ENCODE measurements at places on chromosomes 5 and 9.
A peak's percentile ranks its signal among the peaks of the same experiment; 100 is the strongest.

- DNase-seq: no peak
Observed at GRCh38 chr5:32677023-32677422, 34.1 kb upstream of the NPR3 start.

DNA sequence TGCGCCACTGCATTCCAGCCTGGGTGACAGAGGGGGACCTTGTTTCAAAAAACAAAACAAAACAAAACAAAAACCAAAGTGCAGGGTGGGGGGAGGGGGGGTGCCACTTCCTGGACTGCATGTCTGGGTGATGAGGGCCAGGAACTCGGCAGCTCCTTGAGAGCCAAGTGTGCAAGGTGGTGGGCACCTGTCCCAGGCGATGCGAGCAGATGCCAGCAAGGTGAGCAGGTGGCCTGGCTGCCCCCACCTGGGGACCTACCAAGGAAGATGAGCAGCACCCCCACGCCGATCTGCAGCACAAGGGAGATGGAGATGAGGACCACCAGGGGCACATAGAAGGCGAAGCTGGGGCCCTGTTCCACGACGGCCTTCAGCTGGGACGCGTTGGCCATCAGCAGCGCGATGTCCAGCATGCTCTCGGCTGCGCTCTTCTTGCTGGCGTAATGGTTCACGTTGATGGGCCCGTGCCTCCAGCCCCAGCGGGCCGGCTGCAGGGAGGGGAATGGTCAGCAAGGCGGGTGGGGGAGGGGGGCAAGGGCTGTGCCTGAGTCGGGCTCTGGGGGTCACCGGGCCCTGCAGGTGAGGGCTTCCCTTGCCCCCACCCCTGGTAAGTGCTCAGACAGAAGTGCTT, 7.8 kb downstream of the NINJ1 start:
- no peak for DNase-seq

DNA sequence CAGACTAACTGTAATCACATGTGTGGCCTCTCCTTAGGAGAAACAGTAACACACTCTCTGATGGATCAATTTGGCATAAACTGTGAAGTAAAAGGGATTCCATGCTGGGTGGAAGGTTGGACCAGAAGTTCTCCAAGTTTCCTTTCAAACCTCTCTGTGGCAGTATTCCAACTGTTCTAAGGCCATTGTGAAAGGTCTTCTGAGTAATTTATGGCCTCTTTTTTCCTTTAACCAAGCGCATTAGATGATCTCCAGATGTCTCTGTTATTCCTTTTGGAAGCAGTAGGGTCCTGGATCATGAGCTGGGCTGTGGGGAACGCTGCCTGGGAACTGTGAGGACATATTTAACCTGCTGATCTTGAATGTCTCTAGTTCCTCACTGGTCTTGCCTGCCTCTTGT, 80.6 kb upstream of the IL6ST start:
- no peak for DNase-seq

- DNase-seq: no peak
Observed at GRCh38 chr5:26893078-26893477, 145.3 kb downstream of the CDH9 start.

DNA sequence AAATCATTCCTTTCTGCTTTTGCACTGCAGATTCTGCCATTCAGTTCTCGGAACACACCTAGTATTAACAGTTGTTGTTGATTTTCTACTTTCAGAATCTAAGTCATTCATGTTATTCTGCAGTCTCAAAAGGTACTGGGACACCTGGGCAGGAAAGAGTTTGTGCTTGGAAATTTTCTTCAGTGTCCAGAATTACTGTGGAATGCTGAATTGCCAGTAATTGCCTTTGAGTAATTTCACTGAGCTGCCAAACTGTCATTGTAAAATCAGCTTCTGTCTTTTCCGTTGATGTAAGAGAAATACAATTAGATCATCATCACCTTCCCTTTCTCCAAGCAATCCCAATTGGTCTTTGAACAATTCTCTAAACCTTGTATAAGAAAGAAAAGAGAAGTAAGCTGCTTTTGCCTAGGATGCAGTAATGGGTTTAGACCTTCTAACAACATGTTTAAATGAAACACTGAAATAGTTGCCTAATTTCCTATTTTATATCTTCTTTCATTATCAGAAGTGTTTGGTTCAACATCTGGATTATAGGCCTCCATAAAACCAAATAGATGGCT, 75.7 kb upstream of the TGFBR1 start:
- no peak for DNase-seq

DNA sequence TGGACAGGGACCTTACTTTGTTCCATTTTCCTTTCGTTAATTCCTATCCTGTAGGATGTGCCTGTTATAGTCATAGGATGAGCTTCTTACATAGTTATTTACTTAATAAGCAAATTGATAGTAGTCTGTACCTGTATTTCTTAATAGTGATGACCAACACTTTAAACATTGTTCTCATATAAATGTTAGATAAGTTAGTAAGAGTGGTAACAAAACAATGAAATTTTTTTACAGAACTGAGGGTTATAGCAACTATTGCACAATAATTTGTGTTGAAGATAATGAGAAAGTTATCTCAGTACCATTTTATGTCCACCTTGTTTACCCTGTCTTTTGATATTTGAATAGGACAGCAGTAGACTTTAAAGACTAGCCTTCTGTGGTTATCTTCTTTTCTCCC, 162.9 kb upstream of the ELL2 start:
- DNase-seq: peak; percentile 61

DNA sequence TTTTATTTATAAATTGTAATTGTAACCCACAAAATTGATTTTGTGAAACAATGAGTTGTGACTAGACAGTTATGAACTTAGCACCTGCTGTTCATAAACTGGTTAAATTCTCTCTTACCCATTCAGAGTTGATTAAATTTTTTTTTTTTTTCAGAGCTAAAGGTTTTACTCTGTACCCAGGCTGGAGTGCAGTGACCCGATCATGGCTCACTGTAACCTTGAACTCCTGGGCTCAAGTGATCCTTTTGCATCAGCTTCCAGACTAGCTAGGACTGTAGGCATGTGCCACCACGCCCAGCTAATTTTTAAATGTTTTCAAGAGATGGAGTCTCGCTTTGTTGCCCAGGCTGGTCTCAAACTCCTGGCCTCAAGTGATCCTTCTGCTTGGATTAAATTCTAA, 1.9 kb downstream of the HSD17B4 start:
- DNase-seq: no peak

DNA sequence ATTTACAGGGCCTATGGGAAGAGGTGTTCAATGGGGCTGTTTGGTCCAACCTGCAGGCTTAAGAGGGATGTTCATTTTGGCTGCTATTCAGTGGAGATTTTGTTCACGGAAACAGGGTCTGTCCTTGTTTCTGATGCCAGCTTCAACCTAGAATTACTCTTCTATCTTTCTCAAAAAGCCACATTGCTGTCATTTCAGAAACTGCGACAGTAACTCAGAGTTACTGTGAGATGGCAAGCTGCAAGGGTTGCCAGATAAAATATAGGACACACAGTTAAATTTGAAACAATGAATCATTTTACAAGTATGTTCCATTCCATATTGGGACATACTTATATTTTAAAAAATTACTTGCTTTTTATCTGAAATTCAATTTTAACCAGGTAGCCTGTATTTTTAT, 128.0 kb downstream of the NPR3 start:
- no peak for DNase-seq

DNA sequence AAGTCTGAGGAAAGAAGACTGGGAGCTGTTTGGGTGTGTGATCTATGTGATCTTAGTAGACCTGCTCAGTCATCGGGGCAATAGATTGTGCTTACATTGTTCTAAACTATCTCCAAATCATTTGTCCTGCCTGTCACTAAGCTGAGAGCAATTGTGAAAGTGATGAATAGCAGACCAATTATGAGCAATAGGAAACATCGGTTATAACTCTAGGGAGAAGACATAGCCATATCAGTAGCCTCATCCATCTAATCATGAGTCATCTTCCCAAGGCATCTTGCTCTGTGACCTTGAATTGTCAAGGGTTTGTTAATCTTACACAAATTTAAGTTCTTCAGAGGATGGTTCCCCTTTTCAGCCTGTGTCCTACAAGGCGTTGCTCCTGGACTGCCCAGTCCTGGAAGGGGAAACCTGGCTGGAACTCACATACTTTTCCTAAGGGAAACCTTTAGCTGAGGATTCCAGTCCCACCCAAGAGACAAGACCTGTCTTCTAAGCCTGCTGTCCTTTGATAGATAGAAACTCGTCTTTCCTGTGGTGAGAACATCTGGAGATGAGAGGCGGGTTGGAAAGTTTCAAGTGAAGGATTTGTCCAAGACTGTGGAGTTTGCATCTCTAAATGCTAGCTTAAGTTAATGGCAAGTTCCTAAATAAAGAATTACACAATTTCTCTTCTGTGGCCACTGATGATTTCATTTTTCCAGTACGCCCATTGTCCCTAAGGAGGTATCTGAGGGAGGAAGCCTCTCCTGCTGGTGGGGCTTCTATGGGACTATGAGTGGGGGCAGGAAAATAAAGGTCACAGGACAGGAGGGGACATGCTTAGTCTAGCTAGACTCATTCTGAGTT, 53.9 kb upstream of the TRIM32 start:
- DNase-seq: no peak

DNA sequence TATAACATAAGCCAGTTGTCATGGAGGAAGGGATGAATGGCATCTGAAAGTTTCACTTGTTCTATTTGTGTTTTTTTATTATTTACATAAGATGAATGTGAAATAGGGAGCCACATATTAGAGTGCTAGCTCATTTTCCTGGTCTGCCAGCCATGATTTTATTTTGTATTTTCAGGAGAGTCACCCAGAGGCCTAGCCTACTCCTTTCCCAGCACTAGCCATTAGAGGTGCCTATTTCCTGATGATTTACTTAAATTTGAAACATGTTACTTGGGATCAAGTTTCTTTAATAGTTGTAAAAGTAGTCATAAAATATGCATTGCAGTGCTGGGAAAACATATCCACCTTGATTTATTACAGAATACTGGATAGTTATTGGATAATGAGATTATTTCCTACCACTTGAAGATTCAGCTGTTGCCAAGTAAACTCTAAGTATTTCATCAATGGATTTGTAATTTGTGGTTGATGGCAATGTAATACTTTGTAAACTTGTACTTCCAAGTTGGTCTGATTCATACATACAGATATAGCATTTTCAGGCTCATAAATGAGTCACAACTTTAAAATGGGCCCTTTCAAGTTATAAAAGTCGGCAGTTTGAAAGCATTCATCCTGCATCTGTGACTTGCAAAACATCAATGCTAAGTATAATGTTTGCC, 50.8 kb downstream of the KCNN2 start:
- DNase-seq: peak; percentile 55

- DNase-seq: no peak
Observed at GRCh38 chr9:130768265-130768664, 66.8 kb upstream of the ABL1 start.

DNA sequence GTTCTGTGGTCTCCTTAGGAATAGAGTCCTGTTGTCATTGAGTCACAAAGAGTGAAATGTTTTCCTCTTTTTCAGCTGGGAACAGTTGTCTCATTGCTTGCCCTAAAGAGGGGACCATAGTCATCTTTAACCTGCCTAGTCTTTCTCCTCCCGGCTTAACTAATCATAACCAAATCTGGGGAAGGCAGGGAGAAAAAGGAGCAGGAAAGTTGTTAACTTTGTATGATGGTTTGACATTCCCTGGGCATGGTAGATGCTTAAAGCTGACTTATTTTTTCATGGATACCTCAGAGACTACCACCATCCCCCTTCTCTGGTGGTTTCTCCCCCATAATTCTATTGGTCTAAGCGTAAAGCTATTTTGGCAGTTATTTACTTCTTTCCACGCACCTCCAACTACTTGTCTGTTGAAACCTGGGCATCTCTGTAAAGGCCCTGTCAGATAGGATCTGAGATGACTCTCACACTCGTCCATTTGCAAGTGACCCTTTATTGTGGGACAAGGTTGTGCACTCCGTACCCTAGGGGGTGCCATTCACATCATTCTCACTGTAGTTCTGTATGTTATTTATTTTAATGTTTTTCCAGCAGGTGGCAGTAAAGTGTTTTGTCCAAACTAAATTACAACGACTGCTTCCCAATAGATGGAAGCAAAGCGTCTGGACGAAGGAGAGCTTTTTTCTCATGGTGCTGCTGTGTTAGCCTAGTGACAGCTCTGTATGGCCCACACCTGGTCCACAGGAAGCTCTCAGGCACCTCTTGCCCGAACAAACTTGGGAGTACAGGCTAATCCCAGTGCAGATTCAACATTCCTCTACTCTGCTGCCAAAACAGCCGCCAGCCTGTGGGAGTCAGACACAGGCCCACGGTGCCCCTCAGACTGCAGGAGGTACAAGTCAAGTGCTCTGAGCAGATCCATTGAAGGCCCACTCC, 3.0 kb upstream of the FAM13B start:
- DNase-seq: peak; percentile 82

DNA sequence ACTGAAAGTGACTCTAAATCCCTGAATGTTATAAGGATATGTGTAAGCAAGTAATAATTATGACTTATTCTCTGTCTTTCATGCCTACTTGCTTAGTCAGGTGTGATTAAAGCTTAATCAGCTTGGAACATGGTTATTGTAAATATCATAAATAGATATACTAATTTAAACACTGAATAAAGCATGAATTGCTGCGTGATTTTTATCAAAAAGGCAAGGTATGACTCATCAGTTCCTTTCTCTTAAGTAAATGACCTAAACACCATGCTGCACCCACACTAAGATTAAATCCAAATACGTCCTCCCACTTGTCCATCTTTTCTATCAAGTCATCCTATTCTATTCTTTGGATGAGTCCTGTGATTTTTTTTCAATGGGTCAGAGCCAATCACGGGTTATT, 124.6 kb upstream of the MTAP start:
- DNase-seq: peak; percentile 62

DNA sequence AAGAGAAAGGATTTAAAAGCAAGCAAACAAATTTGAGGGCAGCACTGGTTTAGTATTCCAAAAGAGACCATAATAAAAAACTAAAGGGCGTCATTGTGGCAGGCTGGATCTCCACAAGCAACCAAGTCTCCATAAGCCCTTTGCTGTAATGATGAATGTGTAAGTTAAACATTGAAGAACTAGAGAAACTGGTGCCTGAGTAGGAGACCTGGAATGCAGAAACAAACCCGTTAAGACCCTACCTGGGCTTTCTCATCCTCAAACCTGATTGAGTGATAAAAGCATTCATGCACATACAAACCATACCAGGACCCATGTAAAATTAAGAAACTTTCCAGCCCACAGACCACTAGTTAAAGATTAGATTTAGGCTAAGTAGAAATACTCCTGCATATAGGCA, 1.9 kb upstream of the SCGB3A2 start:
- no peak for DNase-seq

DNA sequence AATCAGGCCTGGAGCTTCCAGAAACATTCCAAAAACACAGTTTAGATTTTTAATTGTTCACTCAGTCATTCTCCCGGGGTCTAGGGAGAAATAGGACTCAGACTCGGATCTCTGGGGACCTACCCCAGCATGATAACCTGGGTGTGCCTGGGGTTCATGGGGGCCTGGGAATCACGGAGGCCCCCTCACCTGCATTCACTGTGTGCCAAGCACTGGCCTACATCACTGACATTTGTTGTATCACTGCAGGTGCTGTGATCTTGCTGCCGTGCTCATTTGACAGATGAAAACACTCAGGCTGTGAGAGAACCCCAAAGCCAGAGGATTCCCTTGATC, 22.8 kb upstream of the ZBTB43 start:
- no peak for DNase-seq

DNA sequence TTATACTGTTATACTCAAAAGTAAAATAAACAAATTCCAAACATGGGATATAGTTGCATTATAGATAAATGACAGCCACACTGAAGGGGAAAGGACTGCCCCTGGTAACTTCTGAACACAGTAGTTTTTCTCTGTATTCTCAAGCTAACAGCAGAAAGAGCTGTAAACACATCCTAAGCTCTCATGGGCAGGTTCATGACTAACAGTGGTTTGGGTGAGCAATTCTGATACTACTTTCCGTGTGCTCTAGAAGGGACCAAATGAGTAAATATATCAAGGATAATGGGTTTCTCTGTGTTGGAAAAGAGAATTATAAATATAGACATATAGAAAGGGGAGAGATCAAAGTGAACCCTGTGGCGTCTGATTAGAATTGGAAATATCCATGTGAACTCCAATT, 2.2 kb upstream of the LCN6 start:
- no peak for DNase-seq
